Pons (tissue), 1 donor: ENCODE measurements at places on chromosomes 3 and 15.

DNA sequence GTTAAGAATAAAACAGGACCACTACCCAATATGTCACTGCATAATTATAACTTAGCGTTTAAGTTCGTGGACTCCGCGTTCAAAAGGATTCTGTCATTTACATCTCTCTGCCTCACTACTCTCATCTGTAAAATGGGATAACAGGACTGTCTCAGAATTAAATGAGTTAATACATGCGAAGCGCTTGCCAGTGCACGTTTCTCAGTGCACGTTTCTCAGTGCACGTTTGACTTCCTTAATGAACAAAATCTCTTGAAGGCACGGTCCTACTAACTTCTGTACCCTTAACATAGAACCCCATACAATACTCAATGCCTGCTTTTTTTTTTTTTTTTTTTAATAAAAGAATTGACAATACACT lies 499 bp downstream of the RABL3 start:
- DNase-seq, result peak; percentile 54

GRCh38 chr3:131903988-131904415 lies 130.8 kb downstream of the CPNE4 start:
- DNase-seq, result no peak

DNA sequence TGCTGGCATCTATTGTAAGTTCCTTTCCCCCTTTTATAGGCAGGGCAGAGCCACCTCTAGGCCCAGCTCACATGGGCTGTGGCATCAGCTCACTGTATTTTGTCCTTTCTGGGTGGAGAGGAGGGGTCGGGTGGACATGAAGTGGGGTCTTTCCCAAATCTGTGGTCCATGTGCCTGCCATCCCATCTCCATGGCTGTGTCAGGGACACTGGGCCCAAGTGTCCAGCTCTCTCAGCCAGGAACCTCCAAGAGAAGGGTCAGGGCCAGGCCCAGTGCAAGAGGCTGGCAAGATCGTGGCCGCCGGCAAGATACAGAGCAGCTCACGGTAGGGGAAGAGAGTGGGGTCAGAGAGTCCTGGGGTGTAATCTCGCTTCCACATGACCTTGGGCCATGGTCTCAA lies 85.3 kb downstream of the PCSK6 start:
- DNase-seq, result no peak

- no peak for DNase-seq
These were observed 74.8 kb downstream of the ADAMTS9 start for GRCh38 chr3:64612916-64613526.

GRCh38 chr3:165895919-165896318 lies 58.7 kb upstream of the BCHE start:
- DNase-seq, result no peak

DNA sequence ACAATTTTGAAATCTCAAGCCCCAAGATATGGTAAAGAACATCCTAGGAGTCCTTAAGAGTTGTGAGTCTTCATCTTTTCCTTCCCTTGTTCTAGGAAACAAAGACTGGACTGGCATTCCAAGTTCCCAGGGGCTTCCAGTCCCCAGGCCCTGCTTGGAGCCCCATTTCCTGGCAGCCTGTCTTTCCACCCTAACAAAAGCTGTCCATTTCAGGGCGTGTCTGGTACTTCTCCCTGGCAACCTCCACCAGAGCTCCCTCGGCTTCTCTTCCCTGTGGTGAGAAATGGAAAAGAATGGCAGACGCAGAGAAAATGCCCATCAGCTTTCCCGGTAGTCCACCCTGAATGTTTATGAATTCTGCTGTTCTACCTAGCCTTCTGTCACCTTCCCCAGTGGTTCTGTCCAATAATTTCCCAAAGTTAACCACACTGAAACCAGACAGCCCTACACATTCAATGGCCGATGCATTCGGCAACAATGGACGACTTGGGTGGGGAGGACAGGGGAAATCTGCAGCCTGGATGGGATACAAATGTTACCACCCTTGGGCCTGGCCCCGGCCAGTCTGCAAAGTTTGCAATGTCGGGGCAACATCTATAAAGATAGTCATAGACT lies 6.8 kb downstream of the RAB6B start:
- DNase-seq, result no peak

DNA sequence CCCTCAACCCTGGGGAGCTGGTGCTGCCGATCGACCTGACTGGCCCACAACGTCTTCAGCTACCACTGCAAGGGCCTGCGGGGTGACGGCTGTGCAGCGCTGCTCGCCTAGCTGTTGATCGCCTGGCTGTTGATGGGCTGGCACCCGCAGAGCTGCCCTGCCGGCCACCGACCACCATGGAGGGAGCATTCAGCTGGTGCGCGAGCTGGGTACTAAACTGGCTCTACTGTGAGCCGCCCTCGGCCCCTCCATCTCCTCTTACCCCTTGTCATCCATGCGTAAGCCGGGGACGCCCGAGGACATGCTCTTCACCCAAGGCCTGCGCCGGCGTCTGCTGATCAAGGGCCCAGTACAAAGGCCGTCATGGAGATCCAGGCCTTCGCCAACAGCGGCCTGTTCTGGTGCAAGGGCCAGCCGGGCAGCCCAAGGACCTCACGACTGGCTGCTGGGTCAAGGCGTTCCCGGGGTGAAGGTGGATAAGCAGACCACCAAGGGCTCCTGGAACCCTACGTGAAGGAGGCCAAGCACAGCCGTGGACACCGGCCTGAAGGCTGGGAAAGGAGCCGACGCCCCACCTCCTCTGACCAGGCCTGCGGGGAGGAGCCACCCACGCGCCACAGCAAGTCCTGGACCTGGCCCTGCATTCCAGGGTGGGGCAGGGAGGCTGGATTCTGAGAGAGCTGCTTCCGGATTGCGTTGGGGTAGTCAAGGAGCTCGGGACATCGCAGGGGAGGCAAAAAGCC lies 46.9 kb downstream of the SFMBT1 start:
- no peak for DNase-seq

GRCh38 chr3:175732017-175732416 lies 872.9 kb downstream of the NAALADL2 start:
- no peak for DNase-seq

GRCh38 chr3:15875016-15875689 lies 77.4 kb upstream of the ANKRD28 start:
- no peak for DNase-seq

DNA sequence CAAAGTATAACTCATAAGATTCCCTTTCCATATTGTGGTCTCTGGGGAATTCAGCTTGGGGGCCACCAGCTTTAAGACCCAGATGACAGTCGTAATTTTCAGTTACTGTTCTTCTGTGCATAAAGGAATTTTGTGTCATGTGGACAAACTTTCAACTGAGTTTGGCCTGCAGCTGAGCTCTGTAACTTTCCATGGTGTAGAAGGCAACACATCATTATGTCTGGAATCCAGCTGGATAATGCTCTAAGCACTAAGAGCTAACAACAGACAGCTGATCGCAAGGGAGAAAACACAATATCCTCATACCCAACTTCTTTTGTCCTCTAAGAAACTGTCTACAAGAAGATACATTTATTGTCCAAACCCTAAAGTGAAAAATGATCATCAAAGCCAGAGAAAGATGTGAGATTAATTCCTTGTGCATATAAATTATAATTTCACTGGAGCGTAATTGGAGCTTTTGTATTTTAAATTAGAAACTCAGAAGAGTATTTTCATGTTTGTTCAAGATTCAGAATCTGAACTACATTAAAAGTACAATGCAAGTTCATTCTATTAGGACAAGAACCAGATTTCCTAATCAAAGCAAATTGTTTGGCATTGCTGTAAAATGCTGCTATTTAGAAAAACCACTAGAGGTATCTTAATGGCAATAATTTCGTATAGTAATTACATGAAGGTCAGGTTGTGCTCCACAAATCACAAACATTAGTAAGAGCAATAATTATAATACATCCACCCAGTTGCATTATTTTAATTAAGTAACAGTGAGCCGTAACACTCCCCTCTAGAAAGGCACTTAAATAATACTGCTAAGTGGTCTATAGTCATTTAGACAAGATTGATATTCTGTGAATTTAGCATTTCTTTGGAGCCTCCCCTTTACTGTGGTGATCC lies 218.8 kb downstream of the ATP8B4 start:
- peak; percentile 55 for DNase-seq

DNA sequence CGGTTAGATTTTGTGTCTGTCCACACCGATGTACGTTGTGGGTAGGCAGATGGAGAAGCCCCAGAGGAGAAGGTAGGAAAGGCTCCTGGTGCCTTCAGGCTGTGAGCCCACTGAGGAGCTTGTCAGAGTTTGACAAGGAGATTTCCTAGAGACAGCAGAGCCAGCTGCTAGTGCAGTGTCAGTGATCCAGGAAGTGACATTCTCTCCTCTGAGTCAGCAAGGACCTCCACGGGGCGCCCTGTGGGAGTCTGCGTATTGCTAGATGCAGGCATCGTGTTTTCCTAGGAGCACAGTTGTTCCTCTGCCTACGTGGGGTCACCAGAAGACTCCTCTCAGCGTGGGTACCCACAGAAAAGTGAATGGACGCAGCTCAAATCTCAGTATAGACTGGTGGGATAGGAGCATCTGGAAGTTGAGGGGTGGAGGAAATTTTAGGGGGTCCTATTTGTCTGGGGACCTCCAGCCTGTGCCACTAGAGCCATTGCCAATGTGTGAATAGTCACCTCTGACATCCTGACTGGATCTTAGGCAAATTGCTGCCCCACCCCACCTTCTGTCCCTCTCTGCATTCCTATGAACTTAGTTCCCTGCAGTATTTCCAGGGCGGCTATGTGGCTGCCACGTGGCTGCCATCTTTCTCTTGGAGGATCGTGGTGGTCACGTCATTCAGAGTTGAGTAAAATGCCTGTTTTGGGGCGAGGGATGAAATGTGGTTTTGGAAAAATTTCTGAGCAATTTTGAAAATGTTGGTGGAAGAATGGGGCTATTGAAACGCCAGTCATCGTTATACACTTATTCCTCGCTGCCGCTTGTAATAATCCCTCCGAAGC lies 84.8 kb upstream of the KLHL25 start:
- no peak for DNase-seq

- DNase-seq, result no peak
These were observed 235.3 kb downstream of the ABHD5 start for GRCh38 chr3:43926055-43926454.

GRCh38 chr15:51229907-51230330 lies 108.5 kb downstream of the CYP19A1 start:
- DNase-seq, result peak; percentile 87

GRCh38 chr3:122681284-122681973 lies 790 bp downstream of the PARP14 start:
- DNase-seq, result no peak

- no peak for DNase-seq
These were observed 185.2 kb upstream of the CADPS start for GRCh38 chr3:63060412-63060811.

DNA sequence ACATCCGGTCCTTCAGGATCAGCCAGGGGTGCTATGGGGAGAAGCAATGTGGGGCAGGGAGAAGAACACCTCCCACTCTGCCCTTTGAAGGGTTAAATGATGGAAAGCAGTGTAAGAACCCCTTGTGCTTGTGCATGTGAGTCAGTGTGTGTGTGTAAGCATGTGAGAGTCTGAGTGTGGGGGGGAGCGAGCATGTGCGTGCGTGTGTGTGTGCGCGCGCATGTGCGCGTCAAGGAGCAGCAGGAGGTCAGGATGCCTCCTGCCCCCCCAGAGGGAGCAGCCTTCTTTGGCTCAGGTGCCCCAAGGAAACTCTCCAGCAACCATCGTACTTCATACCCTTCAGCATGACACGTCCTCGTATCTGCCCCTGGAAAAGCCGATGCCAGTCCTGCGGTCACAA lies 30.3 kb downstream of the GALNT15 start:
- no peak for DNase-seq

DNA sequence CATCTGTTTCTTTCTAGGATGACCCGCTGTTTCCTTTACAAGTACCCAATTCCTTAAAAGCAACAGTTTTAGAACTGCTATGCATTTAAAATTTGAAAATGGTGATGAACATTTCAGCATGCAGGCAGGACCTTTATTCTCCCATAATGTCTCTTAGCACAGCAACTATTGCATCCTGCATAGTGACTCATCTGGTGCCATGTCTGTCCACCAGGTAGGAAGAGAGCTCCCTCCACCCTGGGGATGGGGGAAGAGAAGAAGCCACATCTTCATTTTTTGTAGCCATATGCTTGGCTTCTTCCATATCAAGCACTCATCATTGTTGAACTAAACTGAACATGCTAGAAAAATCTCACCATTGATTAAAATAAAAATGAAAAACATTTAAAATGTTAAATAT lies 9.9 kb downstream of the GPR15 start:
- no peak for DNase-seq

- DNase-seq, result no peak
These were observed 110.6 kb downstream of the DTWD1 start for GRCh38 chr15:49731187-49732099.

GRCh38 chr15:89401631-89402517 lies 67.2 kb upstream of the POLG start:
- no peak for DNase-seq

DNA sequence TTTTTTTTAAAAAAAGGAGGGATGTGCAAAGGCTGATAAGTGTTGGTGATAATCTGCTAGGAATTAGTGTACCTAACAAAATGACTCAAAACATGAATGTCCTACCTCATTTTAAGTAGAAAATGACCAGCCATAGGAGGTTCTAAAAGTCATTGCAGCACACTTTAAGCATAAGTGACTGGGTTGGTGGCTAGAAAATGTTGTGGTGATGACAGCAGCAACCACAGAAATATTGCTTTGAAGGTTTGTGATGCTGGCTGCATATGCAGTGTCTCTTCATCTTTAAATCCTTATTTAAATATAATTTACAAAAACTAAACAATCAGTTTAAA lies 55.2 kb downstream of the CMSS1 start:
- no peak for DNase-seq
